ENCODE measurements at places on chromosomes 11 and 22. TPM values are rescaled to one million over a fixed set of nuclear protein-coding genes. Genes with fewer than 3 reads are reported as not detected.

DNA sequence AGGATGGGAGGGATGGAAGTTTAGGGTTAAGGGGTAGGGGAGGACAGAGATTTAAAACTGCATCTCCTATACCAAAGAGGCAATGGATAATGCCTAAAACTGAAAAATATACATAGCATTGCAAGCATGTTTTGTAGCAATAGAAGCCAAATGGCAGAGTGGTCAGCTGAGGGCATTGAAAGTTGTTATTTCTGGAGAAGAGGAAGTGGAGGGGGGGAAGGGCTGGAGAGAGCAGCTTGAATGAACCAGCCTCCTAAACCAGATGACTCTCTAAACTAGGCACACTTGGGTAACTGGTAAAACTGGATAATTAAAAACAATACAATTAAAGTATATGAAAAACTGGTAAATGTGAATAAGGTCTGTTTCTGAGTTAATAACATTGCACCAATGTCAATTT lies 70.3 kb upstream of the TP53I11 start:
- DNase-seq, result peak; percentile 21

GRCh38 chr11:30244265-30244664 lies 13.5 kb downstream of the FSHB start:
- DNase-seq, result no peak

GRCh38 chr11:126337126-126337473 lies 18.4 kb upstream of the ST3GAL4 start:
- DNase-seq, result no peak

DNA sequence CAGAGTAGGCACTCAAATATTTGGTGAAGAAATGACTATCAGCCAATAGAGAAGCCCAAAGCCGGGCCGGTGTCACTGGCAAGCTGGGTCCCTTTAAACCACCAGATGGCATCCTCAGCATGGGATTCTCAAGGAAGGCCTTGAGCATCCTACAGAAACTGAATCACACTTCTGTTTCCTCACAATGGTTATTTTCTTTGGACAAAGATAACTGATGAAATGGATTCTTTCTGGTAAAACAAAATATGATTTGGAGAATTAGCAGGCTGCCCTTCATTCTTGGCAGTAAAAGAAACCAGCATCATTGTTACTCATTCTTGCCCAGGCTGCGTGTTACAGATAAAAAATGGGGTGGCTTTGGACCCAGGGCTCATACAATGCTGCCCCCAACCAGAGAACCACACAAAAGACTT lies 30.3 kb upstream of the ASPHD2 start:
- DNase-seq, result no peak

Gene OR2D2
- polyA plus RNA-seq, result not detected

GRCh38 chr11:119424775-119425174 lies 1.8 kb upstream of the THY1 start:
- no peak for DNase-seq

Gene MYBPC3
- not detected for polyA plus RNA-seq

- no peak for DNase-seq
Measured at GRCh38 chr11:28659716-28660348, 551.6 kb downstream of the METTL15 start.

Gene XPNPEP3
- 16.6 TPM for polyA plus RNA-seq

Gene GGT1
- 20.0 TPM for polyA plus RNA-seq

Measured in right lung (tissue), 10 donors.